LoVo (cell line): ENCODE measurements at places on chromosomes 7 and 10.

DNA sequence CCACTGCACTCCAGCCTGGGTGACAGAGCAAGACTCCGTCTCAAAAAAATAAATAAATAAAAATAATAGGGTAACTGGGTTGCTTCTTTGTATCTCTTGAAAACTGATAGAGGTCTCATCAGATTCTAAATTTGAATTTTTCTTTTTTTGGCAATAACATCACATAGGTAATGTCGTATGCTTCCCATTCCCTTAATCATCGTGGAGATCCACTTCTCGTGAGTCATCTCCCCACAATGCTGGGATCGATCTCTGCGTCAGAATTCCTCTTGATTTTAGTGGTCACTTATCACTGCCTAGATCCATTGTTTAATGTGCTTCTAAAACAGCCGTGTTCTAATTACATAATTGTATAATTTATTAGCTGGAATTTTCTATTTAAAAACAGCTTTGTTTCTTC is 70.5 kb upstream of the DNAJB6 start:
- no peak for DNase-seq

- DNase-seq = peak; percentile 11
Observed at GRCh38 chr7:6705959-6706665, 635 bp downstream of the ZNF12 start.

DNA sequence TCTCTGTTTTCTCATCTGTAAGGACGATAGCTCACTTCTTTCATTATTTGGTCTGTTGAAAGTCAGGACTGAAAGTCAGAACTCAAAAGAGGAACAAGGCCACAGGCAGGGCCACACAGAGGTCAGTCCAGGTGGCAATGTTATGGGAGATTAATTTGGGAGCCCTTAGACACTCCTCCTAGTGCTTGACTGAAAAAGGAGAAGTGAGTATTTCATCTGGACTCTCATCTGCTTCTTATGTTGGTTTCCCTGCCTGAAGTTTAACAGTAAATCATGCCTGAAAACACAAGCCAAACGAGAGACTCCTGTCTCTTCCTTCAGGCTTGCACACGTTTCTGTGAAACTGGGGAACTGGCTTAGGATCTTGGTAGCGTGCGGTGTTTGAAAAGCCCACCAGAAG is 248.5 kb downstream of the BUB3 start:
- no peak for DNase-seq

DNA sequence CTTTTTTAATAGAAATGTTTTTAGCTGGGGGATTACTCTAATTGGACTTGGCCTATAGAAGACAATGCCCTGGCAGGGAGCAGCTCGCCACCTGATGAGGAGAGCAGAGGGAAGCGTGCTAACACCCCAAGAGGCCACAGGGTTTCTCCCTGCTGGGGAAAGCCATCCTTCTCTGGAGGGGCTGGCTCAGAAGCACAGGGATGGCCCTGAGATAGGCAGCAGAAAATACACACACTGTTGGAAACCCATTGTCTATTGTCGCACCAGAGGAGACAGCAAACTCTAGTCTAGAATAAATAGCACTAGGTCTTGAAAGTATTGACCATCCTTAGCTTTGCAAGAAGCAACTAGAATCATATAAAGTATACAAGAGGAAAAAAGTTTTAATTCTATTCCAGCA is 5.4 kb downstream of the COBL start:
- DNase-seq = no peak

DNA sequence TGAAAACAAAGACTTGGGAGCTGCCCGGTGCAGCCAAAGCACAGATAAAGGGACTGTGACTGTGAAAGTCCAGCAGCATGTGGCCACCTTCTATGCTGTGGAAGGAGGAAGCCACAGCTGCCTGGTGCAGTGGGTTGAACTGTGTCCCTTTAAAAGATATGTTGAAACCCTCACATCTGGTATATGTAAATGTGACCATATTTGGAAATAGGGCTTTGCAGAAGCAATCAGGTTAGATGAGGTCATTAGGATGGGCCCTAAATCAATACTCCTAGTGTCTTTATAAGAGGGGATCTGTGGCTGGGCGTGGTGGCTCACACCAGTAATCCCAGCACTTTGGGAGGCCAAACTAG is 136.9 kb downstream of the GLI3 start:
- DNase-seq = no peak
